Right lung (tissue), 10 donors: ENCODE measurements at places on chromosomes 12 and 14. TPM values are rescaled to one million over a fixed set of nuclear protein-coding genes. Genes with fewer than 3 reads are reported as not detected.
A peak's percentile ranks its signal among the peaks of the same experiment; 100 is the strongest.

Gene LALBA
- not detected for polyA plus RNA-seq

DNA sequence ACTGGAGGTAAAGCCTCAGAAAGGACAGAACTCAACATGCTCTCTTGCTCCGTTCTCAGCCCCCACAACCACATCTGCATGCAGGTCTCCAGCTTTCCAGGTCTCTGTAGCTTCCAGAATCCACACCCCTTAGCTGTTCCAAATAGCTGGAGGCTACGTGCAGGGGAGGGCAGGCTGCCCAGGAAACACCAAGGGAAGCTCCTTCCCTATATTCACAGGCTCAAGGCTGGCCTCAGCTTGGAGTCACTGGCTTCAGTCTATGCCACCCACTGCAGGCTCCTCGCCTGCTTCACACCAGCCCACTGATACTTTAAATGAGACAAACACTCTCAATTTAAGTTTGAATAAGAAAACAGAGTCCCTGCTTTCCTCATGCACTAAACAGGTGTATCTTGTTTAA is 73.3 kb downstream of the ASCL4 start:
- no peak for DNase-seq

DNA sequence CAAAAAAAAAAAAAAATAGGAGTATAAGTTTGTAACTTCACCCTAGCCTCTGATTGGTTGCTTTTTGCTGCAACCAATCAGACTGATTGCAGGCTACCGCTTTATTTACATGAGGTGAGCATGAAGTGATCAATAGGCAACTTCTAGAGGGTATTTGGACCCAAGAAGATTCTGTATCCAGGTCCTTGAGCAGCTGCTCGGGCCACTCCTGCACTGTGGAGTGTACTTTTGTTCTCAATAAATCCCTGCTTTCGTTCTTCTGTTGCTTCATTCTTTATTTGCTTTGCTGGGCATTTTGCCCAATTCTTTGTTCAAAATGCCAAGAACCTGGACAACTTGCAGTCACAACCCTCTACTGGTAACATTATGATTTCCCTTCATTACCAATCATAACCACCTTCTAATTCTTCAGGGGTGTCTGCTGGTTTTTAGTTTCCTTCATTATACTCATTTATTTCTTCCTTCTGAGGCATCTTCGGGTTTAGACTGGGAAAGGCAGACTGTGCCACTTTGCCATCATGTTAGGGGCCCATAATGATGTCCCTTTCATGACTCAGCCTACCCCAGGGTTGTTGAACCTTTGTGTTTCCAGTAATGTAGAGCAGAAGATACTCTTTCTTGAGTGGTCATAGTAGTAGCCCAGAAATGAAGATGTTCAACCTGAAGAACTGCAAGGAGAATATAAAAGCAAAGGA is 43.4 kb upstream of the LIMA1 start:
- peak; percentile 47 for DNase-seq

Gene PAH
- polyA plus RNA-seq = 0.31 TPM

- no peak for DNase-seq
Observed at GRCh38 chr14:51733147-51733546, 81.4 kb downstream of the FRMD6 start.

GRCh38 chr14:50882932-50883826 is 11.3 kb downstream of the ABHD12B start:
- DNase-seq = no peak

Gene CCDC85C
- 12.7 TPM for polyA plus RNA-seq
